ENCODE measurements at places on chromosomes 4 and X. TPM values are rescaled to one million over a fixed set of nuclear protein-coding genes. Genes with fewer than 3 reads are reported as not detected.

Gene ZNF280C
- 2.9 TPM for total RNA-seq

Gene SLC10A3
- 50.5 TPM for total RNA-seq

Gene FRAS1
- total RNA-seq: 10.0 TPM

Gene S100P
- not detected for total RNA-seq

Gene FANCB
- 1.8 TPM for total RNA-seq

Gene GABRA4
- total RNA-seq: not detected
